ENCODE measurements at places on chromosomes 2 and 18.
A peak's percentile ranks its signal among the peaks of the same experiment; 100 is the strongest.

DNA sequence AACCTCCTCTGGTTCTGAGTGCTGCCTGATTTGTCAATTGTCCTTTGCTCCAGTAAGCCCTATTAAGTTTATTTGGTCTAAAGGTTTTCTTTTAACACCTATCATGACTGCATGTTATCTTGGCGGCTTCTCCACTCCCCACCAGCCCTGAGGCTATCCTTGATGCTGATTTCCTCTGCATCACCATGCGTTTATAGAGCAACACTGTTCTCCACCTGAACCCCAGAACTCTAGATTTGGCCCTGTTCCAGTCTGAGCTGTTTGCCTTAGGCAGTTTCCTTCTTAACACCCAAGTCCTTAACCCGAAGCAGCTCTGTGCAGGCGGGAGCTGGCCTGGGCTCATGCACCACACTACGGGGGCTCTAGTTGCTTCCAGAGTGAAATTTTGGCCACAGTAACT lies 98.2 kb upstream of the NPAS2 start:
- no peak for DNase-seq

- no peak for DNase-seq
Observed at GRCh38 chr18:57008001-57008686, 138.7 kb upstream of the BOD1L2 start.

GRCh38 chr2:203840655-203841205 lies 26.8 kb upstream of the CTLA4 start:
- DNase-seq = no peak

DNA sequence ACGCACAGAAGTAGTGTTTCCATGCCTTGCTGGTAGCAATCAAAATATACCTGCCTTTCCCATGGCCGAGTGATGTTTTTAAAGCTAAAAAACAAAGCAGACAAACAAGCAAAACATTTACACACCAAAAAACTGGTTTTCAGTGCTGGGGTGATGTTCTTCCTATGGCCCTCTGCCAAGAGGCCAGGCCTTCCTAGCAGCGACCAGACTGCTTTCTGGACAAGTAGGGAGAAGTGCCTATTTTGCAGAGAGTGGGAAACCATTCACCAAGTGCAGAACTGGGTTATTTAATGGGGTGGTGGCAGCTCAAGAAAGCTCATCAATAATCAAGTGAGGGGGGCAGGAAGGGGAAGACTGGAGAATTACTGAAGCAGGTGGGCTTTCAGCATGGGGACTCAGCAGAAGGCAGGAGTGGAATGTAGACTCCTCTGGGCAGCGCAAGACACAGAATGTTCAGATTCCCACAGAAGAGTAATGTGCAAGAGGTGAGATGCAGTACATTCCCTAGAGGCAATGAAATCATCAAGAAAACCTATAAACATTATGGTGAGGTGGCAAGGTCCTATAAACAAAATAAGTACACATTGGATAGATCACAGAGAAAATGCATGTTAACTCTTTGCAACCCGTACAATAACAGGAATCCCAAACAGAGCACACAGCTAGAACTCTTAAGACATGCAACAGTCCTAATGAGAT lies 44.0 kb downstream of the CPO start:
- DNase-seq = no peak

DNA sequence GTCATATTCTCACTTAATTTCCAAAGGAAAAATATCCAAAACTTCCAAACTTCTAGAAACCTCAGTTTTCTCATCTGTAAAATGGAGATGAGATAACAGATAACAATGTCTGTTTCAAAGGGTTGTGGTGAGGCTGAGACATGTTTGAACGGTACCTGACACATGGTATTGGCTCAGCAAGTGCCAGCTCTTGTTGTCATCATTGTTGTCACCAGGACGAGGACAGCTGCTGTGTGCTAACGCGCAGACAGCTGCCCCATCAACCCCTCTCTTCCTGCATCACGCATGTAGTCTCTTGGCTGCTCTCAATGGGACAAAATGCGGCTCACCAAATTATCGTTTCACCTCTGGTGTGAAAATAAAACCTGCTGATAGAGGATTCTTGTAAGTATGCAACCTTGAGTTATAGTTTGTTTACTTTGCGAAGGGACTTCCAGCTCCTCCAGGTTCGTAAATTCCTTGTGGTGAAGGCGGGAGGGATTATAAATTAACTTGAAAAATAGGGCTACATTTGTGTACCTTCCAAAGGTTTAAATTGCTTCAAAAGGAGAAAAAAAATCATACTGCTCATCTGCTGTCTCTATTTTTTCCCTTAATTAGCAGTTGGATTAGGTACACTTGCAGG lies 605.4 kb downstream of the BCL11A start:
- DNase-seq = no peak

DNA sequence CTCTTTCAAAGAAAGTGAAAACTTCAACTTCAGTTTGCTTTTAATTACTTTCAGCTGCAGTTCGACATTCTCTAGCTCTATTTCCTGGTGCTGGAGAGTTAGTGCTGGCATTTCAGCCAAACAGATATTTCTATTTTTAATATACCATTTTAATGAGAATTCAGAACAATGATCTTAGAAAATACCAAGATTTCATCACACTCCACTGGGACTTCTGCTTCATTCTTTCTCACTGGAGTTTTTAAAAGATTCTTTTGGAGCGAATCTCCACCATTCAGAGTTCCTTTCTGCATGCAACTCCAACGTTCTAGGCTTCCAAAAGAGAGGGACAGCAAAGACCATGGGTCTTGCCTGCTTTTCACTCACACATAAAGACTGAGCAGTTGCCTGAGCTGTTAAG lies 94.2 kb downstream of the CABLES1 start:
- DNase-seq = no peak

- no peak for DNase-seq
Observed at GRCh38 chr2:59726228-59727120, 827.0 kb downstream of the BCL11A start.

- DNase-seq = no peak
Observed at GRCh38 chr2:168049609-168050008, 197.8 kb downstream of the STK39 start.

- DNase-seq = no peak
Observed at GRCh38 chr2:172091761-172092566, 6.7 kb downstream of the DLX1 start.

DNA sequence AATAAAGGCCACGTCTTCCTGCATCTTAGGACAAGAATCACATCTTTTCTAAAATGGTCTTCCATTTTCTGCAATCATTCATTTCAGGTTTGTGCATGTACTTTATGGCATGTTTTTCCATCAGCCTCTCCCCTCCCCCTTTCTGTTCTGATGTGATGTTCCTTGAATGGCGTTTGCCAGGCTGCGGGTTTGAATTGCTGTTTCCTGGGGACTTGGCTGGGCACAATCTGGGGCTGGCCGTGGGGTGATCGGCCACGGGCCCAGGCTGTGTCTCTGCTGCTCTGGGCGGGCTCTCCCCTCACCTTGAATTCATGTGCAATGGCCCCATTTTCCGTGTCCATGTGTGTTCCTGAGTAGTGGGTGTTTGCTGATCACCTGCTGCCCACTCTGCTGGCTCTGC lies 15.2 kb downstream of the DGKD start:
- DNase-seq = no peak

DNA sequence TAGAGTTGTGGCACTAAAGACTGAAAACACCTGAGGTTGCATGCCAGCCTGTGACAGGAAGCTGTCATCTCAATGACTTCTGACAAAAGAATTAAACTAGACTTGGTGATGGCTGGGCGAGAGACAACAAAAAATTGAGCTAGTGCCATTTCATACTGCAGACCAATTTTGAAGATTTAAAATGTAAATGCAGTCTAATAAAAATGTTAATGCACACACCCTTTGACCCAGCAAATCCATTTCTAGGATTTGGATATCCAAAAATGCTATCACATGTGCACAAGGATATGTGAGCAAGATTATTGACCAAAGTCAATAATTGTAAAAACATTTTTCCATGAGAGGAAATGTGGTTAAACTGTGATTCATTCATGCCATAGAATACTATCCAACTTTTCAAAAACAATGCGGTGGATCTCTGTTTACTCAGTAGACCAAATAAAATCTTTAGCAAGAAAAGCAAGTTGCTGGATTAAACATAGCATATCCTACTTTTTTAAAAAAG lies 5.6 kb downstream of the FBXO36 start:
- DNase-seq = no peak

- no peak for DNase-seq
Observed at GRCh38 chr2:55048508-55049042, 1.7 kb downstream of the RTN4 start.

DNA sequence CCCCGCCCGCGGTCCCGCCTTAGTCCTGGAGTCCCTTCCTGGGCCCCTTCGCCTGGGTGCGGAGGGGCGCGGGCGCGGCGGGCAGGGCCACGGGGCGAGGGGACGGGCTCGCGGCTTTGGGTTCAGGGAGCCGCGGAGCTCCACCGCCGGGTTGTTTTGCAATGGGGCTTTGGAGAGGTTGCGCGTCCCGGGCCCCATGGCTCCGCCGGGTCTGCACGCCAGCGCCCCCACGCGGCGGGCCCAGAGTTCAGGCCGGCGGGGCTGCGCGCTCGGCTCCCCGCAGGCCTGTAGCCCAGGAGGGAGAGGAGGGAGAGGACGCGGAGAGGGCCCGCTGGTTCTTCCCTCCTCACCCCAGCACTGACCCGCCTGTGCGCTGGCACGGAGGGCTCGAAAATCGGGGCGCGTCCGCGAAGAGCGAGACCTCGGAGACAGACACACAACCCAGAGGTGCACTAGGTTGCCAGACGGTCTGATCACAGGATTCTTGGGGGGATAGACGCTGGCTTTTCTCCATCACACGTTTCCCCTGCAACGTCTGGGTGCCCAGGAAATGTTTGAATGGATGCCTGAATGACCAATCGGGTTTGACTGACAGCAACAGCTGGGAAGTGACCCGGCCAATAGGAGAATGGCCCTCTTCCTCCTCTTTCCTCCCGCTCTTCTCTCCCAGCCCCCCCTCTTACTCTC lies 4.9 kb upstream of the SIX2 start:
- no peak for DNase-seq

DNA sequence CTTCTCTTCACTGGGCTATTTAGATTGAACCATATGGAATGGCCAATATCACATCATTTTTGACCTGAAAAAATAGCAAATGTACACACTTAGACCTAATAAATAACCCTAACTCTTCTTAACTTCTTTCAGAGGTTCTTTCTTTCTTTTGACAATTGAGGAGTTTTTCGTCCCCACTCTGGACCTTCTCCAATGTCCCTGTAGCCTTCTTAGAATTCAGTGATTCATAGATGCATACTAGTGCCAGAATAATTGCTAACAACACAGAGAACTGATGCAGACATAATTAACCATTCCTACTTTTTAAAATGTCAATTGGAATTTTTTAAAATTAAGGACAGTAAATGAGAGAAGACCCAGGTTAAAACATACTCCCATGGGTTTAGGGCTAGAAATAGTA lies 20.0 kb downstream of the DAPL1 start:
- DNase-seq = no peak

GRCh38 chr2:12005886-12006681 lies 259.7 kb downstream of the LPIN1 start:
- peak; percentile 27 for DNase-seq

GRCh38 chr2:50875561-50875960 lies 156.4 kb downstream of the NRXN1 start:
- DNase-seq = no peak

- no peak for DNase-seq
Observed at GRCh38 chr2:101361522-101361921, 25.8 kb downstream of the CREG2 start.

DNA sequence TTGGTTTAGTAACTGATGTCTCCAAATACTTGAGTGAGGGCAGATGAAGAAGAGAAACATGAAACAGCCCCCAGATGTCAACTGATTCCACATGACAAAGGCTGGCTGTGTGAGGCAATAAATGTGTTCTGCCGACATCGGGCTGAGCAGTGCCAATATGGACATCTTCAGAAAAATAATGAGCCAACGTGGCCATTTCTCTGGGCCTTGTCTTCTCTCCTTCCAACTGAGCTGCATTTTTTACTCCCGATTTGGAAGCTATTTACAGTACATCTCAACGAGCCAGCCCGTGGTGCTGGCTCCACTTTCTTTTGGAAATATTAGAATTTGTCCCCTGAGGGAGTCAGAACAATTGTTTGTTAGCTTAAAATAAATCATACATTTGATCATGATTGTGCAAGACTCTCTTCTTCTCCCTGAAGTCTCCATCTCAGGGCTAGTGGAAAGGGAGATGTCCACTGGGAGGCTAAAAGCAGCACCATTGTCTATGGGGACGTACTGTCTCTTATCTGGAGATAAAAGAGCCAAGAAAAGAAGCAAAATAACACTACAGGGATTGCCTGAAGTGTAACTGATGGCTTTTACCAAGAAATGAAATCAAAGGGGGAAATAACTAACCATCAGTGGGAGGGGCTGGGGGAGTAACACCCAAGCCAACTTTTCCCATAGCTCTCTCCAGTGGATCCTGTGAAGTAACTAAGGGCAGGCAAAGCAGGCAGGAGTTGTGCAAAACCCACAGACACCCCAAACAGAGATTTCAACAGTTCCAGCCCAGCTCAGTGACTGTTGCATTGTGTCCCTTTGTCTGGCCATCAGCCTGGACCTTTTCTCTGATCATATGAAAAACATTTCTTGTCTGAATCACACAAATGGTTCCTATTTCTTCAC lies 114.8 kb downstream of the RDH14 start:
- DNase-seq = no peak
